ENCODE measurements at places on chromosomes 11 and 22.

DNA sequence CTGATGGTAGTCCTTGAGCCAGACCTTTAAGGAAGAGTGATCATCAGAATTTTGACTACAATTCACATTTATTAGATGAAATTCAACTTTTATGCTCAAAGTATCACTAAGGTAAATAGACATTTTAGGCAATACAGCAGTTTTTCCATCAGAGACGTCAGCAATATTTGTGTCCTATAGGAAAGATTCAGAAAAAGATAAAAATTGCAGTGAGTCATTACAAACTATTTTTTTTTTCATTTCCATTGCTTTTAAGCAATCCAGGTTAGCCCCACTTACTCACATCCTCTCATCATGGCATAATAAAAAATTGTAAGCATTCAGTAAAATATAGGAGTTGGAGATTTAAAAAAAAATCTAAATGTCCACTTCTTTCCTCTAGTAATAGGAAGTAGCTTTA lies 46.9 kb downstream of the MSANTD4 start:
- DNase-seq, result no peak

GRCh38 chr11:67354075-67355022 lies 1.0 kb upstream of the POLD4 start:
- peak; percentile 37 for DNase-seq

GRCh38 chr11:3049430-3050243 lies 7.6 kb downstream of the CARS1 start:
- peak; percentile 65 for DNase-seq

DNA sequence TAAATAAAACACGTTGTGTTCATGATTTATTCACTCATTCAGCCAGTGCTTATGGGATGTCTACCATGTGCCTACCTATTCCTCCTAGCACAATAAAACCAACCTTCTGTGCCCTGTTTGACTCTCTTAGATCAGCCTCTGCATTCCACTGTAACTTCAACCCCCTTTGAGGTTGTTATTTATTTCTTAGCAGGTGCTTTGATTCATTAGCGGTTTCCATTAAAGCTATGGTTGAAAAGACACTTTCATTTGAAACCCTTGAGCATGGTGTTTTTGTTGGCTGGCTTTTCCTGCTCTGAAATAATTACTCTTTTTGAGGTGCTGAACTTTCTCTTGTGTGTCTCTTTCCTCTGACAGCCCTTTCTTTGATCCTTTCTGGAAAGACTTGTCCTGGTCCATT lies 570.6 kb upstream of the LARGE1 start:
- no peak for DNase-seq

- DNase-seq, result no peak
These were observed 9.5 kb downstream of the TTLL12 start for GRCh38 chr22:43177479-43177878.

- DNase-seq, result no peak
These were observed 3.4 kb upstream of the MOGAT2 start for GRCh38 chr11:75714211-75714610.

DNA sequence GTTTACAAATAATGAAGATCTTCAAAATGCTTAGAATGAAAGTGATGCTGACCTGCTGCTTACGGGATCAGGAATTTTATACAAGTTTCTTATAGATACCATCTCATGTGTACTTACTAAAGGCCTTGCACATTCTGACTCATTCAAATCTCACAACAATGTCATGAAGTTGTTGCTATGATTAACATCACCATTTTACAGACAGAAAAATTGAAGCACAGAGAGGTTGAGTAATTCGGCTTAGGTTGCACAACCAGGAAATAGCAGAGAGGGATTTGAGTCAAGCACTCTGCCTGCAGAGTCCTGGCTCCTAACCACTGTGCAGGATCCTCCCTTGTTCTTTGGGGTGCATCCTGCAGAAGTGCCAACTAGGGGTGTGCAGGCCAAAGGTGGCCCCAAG lies 471.9 kb downstream of the MIAT start:
- no peak for DNase-seq

GRCh38 chr11:130089674-130090073 lies 20.0 kb downstream of the APLP2 start:
- DNase-seq, result no peak

DNA sequence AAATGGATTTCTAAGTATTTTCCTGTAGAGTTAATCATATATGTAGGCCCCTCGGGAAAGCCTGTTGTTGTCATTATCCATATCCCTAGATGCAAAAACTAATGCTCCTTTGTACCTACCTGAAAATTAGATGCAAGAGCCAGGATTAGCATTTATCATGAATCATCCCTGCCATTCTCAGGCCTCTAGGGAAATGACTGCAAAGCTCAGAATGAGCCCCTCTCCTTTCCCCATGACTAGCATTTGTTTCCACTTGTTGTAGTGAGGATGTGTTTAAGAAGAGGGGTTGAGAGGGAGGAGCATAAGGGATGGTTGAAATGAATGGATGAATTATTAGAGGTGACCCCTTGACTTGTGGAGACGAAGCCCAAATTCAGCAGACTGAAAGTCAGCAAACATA lies 537.9 kb downstream of the NTM start:
- DNase-seq, result no peak

GRCh38 chr11:69920345-69921127 lies 101.3 kb upstream of the FGF3 start:
- no peak for DNase-seq

GRCh38 chr22:20787746-20788626 lies 14.1 kb downstream of the SERPIND1 start:
- no peak for DNase-seq

DNA sequence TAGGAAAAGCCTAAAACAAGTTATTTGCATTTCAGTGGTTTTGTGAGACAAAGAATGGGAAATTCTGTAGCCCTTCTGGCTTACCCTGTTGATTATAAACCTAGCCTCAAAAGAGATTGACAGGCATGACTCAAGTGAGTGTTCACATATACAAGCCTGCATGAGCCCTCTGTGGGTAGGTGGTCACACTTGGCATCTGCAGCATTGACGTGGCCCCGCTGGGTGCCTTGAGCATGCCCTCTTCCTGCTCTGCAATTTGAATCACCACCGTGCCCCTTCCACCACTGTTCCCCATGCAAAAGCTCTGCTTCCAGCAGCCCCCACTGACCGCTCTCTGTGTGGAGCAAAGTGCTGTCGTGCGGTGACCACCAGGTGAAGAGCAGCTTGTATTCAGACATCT lies 21.0 kb upstream of the ADSL start:
- peak; percentile 78 for DNase-seq

Data from CD4-positive, alpha-beta T cell treated with Interleukin-17A for 4 hours (primary cell).